ENCODE measurements at places on chromosomes 11 and 22. TPM values are rescaled to one million over a fixed set of nuclear protein-coding genes. Genes with fewer than 3 reads are reported as not detected.

Gene HBE1
- total RNA-seq, result not detected

Gene CTR9
- total RNA-seq, result 15.8 TPM

DNA sequence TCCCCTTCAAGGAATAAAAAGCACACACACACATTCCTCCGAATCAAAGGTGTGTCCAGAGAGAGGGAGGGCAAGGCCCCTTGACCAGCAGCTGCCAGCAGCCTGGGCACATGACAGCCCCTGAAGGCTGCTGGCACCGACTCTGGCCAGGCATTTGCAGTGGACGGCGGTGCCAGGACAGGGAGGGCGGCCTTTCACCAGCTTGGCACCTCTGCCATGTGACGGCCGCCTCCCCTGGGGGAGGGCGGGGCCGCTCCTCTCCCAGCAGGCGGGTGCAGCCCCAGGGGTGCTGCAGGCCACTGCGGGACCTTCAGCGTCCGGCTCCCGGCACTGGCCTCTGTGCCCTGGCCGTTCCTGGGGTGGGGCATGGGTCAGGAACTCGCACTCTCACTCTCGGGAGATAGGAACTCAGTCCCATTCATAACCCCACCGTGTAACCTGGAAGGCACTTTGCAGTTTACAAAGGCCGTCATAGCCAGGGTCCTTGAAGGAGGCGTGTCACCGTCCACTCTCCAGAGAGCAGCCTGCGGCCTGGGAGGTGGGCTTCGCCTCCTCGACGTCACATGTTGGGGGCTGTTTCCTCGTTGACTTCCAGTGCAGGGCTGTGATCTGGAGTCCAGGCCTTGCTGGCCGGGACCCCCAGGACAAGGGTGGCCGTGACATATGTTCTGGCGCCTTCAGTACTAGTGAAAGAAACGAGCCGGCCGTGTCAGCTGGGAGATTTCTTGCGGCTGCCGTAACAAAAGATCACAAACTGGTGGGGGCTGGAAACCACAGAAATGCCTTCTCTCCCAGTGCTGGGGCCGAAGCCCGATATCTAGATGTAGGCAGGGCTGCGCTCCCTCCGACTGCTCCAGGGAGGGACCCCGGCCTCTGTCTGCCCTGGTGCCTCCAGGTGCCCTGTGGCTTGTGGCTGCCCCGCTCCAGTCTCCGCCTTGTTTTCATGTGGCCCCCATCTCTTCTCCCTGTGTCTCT, 39.9 kb upstream of the SMIM38 start:
- H3K36me3 ChIP-seq, result no peaks in the 10 kb centered on the region
- H3K27ac ChIP-seq, result peak overlapping the region; percentile 73
- DNase-seq, result peak; percentile 58

GRCh38 chr22:48975886-48976285, 851.8 kb downstream of the BRD1 start:
- H3K27me3 ChIP-seq, result no peaks in the 10 kb centered on the region
- DNase-seq, result no peak
- no peaks in the 10 kb centered on the region for H3K36me3 ChIP-seq
- H3K4me1 ChIP-seq, result no peaks in the 10 kb centered on the region

DNA sequence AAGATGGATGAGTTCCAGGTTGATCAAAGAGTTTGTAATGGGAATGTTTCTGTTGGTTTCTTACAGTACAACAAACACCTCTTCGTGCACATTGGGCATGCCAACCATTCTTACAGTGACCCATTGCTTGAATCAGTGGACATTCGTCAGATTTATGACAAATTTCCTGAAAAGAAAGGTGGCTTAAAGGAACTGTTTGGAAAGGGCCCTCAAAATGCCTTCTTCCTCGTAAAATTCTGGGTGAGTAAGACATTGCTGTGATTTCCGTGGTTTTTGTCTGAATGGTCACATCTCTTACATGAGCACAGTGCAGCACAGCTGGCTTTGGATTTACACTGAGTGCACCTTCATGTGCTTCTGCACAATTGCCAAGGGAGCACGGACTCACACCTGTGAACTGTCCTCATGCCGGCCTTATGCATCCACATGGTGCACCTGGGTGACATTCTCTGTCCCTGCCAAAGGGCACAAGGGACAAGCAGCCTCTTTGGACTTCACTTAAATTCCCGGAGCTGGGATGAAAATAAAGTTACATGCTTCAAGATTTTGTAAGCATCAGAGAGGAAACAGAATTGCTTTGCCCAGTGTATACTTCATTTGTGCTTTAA, 107.1 kb upstream of the RASSF10 start:
- H3K27me3 ChIP-seq, result no peaks in the 10 kb centered on the region
- no peaks in the 10 kb centered on the region for H3K36me3 ChIP-seq
- no peak overlapping the region for H3K27ac ChIP-seq
- no peak overlapping the region for H3K4me3 ChIP-seq
- peaks cover 14% of the 10 kb centered on the region for H3K4me1 ChIP-seq
- no peak for DNase-seq

- DNase-seq, result no peak
- H3K27me3 ChIP-seq, result no peaks in the 10 kb centered on the region
- H3K4me1 ChIP-seq, result peaks cover 33% of the 10 kb centered on the region
- peak overlapping the region; percentile 84 for H3K27ac ChIP-seq
Observed at GRCh38 chr11:66126064-66126463, 56.0 kb downstream of the PACS1 start.

GRCh38 chr11:126124231-126124661, 61.6 kb upstream of the CDON start:
- H3K27me3 ChIP-seq, result no peaks in the 10 kb centered on the region
- H3K4me1 ChIP-seq, result no peaks in the 10 kb centered on the region
- H3K4me3 ChIP-seq, result no peak overlapping the region
- no peak for DNase-seq
- H3K27ac ChIP-seq, result no peak overlapping the region
